ENCODE measurements at places on chromosomes 6 and 20.

DNA sequence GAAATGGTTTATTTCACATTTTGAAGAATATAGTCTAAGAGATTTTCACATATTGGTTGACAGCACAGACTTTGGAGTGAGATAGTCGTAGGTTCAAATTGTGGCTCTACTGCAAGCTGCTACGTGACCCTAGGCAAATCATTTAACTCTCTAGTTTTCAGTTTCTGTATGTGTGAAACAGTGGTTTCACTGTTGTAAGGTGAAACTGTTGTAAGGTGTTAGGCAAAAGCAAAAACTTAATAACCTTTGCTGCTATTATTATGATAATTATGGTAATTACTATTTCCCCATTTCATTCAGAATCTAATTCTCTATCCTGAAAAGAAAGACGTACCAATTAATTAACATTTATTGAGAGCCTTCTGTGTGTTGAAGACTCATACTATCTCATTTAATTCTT lies 144.2 kb downstream of the REV3L start:
- no peak for DNase-seq

DNA sequence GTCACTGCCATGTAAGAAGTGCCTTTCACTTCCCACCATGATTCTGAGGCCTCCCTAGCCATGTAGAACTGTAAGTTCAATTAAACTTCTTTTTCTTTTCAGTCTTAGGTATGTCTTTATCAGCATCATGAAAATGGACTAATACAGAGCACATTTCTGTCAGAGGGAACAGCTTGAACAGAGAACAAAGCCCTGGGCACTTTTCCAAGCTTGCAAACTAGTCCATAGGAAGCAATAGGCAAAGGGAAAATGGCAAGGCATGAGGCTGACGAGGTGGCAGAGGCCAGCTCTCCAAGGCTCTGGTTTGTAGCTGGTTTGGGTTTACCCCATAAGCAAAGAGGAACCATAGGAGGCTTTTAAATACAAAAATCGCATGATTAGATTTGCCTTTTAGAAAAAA lies 185.1 kb upstream of the HDDC2 start:
- no peak for DNase-seq

GRCh38 chr6:165045631-165046030 lies 263.8 kb downstream of the C6orf118 start:
- no peak for DNase-seq

DNA sequence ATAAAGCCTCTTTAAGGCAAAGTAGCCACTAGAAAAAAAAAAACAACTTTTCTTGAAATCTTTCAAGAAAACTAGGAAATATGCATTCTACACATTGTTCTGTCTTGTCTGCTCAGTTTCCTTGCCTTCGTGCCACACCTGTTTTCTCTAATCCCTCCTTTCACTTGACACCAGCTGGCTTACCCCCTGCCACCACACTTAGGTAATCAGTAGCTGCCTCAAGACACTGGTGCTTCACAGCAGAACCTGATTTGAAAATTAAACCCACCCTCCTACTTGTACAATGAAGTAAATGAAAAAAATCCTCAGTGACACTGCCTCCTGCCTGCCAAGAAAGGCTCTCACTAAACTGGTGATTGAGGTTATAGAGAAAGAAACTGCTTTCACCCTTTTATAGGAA lies 45.8 kb upstream of the SCML4 start:
- no peak for DNase-seq

GRCh38 chr20:1420066-1420465 lies 27.2 kb upstream of the FKBP1A start:
- no peak for DNase-seq

GRCh38 chr6:155382338-155382685 lies 68.0 kb upstream of the TFB1M start:
- no peak for DNase-seq

- no peak for DNase-seq
Observed at GRCh38 chr20:42338294-42339201, 720.4 kb upstream of the CHD6 start.

GRCh38 chr6:35596448-35597442 lies 84.0 kb upstream of the TULP1 start:
- no peak for DNase-seq

GRCh38 chr20:645318-646106 lies 7.5 kb downstream of the SRXN1 start:
- peak; percentile 86 for DNase-seq

DNA sequence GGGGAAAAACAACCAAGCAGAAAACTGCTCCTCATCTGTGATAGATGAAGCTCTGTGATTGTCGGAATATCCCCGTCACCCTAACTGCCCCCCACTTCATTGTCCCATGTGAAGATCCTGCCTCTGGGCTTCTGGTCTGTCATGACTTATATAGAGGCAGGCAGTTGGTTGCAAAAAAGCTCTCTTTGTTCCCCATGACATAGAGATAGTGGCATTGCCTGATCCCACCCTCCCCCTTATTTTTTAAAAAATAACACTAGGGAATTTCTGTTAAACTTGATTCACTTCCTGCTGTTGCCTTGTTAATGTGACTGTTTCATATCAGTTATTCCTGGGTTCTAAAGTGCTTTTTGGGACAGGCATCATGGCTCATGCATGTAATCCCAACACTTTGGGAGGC lies 203.1 kb downstream of the JARID2 start:
- no peak for DNase-seq

DNA sequence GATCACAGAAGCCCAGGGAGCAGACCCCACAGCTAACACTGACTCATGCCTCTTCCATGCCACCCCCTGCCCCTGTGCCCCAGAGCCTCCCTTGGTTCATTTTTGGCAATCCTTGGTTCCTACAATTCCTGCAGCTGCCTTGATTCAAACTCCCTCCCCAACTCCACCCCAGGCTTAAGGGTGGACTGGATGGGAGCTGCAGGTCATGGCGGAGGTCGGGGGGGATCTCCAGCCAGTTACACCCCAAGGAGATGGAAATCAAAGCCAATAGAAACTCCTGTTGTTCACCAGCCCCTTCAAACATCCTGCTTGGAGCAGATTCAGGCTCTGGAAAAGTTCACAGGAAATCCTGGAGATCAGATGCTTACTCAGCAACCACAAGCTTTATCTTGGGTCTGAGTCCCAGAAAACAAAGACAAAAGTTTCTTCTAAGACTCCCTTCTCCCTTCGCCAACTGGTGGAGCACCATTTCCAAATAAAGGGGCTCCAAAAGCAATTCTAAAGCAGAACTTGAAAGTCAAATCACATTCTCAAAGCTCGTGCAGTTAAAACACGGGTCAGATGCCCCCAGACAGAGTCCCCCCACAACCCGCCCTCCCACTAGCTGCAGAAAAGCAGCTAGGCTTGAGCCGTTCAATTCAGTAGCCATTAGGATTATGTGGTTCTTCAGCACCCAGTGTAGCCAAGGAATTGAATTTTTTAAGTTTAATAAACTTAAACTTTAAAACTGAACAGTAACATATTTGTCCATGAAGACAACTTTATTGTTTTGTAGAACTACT lies 149.5 kb downstream of the ANKRD60 start:
- no peak for DNase-seq

- no peak for DNase-seq
Observed at GRCh38 chr6:89145091-89145955, 532 bp upstream of the PM20D2 start.

DNA sequence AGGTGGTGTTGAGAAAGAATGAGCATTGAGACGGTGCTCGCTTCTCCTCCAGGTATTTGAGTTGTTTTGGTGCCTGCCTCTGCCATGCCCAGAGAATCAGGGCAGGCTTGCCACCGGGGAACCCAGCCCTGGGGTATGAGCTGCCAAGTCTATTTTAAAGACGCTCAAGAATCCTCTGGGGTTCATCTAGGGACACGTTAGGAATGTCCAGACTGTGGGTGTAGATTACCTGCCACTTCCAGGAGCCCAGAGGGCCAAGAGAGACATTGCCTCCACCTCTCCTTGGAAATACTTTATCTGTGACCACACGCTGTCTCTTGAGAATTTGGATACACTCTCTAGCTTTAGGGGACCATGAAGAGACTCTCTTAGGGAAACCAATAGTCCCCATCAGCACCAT lies 28.3 kb downstream of the SAYSD1 start:
- DNase-seq = no peak

- no peak for DNase-seq
Observed at GRCh38 chr6:120378582-120379220, 955.6 kb downstream of the TBC1D32 start.

GRCh38 chr20:46122516-46123481 lies 4.7 kb downstream of the CD40 start:
- DNase-seq = no peak

DNA sequence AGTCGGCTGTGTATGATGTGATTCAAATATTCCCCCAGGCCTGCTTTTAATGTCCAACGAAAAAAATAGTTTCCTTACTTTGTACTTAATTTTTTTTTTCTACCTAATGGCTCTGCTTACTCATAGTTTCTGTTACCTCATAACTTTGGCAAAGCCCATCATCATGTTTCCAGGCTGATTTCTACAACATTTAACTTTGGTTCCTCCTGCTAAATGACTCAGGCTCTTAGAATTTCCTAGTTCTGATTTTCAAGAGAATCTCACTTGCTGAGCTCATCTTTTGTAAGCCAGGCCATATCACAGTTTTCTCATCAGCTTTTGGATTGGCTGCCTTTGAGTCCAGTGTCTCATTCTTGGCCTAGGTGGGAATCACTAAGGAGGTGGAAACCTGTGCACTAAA lies 323.1 kb downstream of the HDGFL1 start:
- DNase-seq = no peak

- DNase-seq = no peak
Observed at GRCh38 chr20:5908981-5909380, 41.4 kb downstream of the TRMT6 start.

DNA sequence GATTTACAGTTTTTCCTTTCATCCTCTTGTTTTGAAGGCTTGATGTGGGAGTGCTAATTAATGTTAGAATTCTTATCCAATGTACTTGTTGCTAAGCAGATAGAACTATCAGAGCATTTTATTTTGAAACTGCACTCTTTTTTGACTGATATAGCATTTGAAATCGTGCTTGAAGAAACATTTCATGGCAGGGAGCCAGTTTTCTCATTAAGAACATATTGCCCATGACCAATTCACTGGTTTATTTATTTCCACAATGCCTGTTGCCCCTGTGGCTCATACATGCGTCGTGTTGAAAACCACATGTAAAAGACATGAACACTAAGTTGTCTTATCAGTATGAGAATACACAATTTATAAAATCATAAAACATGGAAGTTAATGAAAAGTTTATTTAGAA lies 479.7 kb upstream of the FLRT3 start:
- DNase-seq = no peak

DNA sequence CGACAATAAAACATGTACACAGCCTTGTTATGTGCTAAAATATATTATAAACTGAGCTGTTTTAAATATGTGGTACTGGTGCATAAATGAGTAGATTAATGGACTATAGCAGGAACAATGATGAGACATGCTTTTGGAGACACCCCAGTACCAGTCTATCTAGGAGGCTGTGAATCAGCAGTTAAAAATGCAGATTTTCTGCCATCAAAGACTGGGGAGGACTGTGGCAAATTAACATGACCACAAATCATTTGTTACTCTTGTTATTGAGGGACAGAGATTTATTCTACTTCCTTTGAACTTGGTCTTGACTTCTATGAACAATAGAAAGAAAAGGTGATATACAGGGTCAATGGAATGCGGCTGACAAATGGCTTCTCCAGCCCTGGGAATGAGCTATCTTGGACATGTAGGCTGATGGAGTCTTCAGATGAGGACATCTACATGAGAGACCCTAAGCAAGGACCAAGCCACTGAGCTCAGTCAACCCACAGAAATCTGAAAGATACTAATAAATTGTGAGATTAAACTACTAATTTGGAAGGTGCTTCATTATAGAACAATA lies 551.7 kb upstream of the GJE1 start:
- no peak for DNase-seq

DNA sequence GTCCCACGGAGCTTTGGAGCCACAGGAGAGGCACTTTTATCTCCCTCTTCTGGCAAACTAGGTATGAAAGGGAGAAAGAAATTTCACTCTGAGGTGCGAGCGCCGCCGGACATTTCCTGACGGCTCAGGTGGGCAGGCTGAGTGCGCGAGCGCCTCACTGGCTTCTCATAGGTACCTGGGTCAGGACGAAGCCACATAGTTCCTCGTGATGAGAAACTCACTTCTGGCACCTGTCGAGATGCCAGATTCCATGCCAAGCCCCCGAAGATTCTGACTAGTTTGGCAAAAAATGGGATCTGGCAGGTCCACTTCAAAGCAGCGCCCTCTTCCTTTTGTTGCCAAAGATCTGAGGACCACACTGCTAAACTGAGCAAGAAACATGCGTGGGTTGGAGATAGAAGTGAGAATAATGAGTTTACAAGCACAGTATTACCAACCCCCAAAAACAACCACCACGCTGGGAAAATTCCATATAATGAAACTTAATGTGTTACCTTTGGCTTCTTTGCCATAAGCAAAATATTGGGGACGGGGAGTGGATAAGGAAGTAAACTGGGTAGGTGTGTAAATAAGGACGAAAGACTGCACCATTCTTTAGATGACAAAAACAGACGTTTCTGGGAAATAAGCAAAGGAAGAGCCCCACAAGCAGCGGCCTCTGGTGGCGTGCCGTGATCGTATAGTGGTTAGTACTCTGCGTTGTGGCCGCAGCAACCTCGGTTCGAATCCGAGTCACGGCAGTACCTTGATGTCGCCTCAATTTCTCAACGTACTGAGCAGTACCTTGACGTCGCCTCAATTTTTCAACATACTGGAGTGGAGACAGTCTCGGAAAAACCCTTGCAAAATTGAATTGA lies 89.8 kb upstream of the PRSS16 start:
- DNase-seq = no peak

DNA sequence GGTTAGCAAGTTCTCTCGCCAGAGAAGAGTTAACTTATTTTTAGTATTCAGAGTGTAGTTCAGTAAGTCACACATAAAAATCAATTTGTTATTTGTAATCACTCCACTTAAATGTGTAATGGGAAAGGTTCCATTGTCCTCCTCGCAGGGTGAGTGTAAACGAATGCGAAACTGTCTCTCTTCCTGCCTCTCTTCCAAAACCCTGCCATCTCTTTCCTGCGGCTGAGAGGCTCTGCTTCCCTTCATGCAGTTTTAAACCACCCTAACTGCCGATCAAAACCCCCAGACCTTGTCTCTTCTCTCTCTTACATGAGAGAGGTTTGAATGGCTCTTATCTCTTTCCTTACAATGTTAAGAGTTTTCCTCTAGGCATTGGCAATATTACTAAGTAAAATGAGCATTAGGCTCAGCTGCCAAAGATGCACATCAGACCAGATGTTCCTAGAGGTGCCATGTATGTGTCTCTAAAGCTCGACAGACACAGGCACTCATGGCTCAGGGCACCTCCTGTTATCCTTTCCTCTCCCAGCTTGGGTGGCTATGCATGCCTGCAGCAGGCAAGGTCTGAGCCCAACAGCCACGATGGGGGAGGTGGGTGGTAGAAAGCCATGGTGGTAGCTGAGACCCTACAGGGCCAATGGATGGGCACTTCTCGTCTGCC lies 91.2 kb downstream of the JARID2 start:
- no peak for DNase-seq

- DNase-seq = no peak
Observed at GRCh38 chr6:158266131-158266530, 46.1 kb upstream of the TULP4 start.

DNA sequence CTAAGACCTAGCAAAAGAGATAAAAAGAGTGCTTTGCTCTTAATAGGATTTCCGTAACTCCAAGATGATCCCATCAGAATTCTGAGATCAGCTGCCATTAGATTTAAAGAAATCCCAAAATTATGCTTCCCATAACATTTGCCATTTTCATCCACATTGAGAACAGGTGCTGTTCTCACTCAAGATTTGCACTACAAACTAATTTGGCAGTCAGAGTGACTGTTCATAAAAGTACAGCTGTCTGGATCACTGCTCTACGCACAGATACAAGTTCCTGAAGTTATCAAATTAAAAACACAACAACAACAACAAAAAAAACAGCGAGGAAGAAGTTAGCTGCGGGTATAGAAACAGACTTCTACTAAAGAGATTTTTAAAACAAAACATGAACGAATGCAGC lies 58.1 kb downstream of the ASCC3 start:
- DNase-seq = no peak
